ENCODE measurements at places on chromosomes 1 and 21. TPM values are rescaled to one million over a fixed set of nuclear protein-coding genes. Genes with fewer than 3 reads are reported as not detected.

DNA sequence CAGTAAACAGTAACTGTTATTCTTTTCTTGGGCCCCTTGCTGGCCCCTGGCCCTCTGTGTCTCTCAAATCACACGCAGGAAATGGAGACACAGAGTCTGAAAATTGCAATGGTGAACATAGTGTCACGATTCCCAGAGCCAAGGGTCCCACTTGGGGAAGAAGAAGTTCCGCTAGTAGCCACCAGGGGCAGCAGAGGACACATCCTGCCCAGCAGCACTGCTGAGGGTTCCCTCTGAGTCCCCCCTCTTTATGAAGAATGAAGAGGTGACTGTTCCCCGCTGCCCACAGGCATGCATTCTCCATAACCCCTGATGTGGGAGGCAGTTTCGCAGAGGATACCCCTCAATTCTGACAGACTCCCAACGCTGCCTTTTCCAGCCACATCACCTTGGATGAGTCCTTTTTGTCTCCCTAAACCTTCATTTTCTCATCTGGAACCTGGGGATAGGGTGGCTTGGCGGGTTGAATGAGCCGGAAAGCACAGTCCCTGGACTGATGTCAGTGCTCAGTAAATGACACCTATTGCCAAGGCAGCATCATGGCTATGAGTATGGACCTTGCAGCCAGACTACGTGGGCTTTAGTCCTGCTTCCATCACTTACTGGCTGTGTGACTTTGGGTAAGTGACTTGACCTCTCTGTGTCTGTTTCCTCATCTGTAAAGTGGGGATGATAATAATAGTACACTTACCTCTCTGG lies 238.0 kb upstream of the TMEM51 start:
- no peak for DNase-seq

DNA sequence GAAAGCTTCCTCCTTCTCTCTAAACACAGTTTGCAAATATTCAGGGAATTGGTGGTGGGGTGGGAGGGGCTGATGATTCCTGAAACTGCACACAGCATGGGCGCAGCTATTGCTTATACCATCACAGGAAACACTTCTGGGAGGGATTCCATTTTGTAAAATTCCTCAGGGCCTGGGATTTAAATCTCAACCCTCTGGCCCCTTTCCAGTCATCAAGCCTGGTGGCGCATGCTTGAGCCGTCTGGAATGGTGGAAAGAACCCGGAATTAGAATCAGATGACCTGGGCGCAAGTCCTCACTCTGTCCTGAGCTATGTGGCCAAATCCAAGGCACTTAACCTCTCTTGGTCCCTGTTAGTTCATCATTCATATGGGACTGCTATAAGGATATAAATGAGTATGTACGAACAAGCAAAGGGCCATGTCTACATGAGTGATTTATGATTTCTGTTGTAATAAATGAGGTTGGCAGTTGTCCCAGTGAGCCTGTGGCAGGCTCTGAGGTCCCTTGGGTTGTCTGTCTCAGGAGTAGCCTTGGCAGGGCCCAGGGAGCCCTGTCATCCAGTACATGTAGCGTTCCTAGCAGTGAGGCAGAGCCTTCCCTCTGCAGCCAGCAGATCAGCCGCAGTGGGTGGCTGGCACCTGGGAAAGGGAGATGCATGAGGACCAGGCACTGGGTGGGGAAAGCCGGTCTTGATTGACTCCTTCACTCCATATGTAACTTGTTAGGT lies 72.0 kb downstream of the MAN1C1 start:
- DNase-seq: no peak

Gene KCNAB2
- polyA plus RNA-seq: 51.5 TPM

Gene RAB3GAP2
- polyA plus RNA-seq: 6.5 TPM

DNA sequence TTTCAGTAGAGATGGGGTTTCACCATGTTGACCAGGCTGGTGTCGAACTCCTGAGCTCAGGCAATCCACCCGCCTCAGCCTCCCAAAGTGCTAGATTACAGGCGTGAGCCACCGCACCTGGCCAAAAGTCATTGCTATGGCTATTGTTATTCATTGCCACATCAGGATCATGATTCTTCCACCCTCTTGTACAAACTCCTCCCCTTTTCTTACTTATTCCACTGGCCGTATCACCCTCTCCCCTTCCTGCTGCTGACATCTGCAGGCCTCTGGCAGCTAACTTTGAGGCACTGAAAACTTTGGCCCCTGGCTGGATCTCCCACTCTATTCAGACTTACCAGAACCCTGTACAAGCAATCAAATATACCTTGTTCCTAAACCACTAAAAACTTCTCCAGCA lies 10.9 kb downstream of the TMEM53 start:
- DNase-seq: no peak

Gene MROH7
- 0.36 TPM for polyA plus RNA-seq

- DNase-seq: no peak
These were observed 128.5 kb upstream of the KCNK1 start for GRCh38 chr1:233485385-233485784.

Gene FCRL2
- 96.6 TPM for polyA plus RNA-seq

DNA sequence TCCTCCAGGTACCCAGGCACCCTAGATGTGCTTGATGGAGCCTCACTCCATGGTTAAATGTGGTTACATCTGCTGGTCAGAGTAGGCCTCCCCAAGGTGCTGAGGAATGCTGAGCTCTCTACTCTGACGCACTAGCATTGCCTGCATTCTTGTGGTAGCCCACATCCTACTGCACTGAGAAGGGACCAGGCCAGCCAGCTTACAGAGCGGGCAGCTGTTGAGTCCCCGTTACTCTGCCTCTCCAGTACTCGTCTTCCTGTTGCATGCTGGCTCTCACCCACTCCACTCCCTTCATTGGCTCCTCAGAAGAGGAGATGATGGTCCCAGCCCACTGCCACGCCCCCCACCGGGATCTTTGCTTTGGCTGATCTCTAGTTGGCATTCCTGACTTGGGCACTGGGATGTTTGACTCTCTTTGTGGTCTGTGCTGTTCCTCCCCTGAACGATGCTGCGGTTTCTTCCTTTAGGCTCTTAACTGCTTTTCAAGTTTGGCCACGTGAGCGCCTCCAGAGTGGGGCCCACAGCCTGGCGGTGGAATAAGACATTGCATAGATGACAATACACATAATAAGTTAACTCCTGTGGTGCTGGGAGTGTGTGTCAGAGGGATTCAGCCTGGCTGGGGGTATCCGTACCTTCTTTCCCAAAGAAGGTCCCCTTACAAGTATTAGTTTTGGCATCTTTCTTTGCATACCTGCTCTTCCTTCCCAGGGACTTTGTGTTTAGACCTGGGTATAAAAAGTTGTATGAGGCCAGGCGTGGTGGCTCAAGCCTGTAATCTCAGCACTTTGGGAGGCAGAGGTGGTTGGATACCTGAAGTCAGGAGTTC lies 18.6 kb downstream of the AZIN2 start:
- DNase-seq: peak; percentile 83

GRCh38 chr1:152328801-152329391 lies 3.9 kb upstream of the FLG start:
- no peak for DNase-seq
